ENCODE measurements at places on chromosomes 3 and 15.
A peak's percentile ranks its signal among the peaks of the same experiment; 100 is the strongest.

GRCh38 chr3:136631424-136631823 is 120.8 kb downstream of the STAG1 start:
- no peak for DNase-seq

DNA sequence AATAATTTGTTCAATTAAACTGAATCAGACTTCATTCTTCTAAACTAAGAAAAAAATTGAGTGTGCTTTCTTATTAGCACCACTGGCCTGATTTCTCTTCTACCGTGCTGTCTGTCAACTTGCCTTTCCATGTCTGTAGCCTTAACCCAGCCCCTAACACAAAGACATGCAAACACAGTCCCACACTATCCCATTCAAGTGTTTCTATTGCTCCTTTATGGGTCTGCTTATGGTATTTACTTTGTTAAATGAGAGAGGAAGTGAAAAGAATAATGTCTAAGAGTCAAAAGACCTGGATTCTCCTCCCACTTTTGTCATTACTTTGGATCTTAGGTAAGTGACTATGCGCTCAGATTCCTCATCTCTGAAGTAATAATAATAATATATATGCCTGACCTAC is 55.3 kb downstream of the GTF2E1 start:
- no peak for DNase-seq

DNA sequence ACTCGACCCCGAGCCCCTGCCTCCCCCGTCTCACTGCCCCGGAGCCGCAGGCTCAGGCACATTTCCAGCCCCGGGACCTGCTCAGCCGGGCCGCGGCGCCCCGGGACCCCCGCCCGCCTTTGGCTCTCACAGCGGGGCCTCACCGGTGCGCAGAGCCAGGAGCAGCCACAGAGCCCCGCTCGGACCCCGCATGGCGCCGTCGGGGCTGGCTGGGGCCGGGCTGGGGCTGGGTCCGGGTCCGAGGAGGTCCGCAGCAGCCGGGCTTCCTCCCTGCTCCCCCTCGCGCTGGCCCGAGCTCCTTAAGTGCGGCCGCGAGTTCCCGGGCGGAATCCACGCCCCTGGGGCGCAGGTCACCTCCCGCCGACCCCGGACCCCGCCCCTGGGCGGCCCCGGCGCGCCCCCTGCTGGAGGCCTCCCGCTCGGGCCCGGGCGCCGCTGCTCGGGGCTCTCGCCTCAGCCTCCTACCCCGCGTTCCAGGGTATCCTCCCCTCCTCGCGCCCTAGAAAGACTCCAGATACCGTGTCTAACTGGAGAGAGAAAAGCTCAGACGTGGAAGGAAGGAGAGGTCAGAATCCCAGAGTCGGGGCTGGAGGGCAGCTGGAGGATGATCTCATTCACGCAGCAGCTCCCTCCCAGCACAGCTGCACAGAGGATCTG is at the start of gene MELTF:
MELTF (minus strand) TSS at position 307 of the 657 bp plus-strand sequence; CDS start at position 192, 115 bp downstream.
- peak; percentile 71 for DNase-seq

DNA sequence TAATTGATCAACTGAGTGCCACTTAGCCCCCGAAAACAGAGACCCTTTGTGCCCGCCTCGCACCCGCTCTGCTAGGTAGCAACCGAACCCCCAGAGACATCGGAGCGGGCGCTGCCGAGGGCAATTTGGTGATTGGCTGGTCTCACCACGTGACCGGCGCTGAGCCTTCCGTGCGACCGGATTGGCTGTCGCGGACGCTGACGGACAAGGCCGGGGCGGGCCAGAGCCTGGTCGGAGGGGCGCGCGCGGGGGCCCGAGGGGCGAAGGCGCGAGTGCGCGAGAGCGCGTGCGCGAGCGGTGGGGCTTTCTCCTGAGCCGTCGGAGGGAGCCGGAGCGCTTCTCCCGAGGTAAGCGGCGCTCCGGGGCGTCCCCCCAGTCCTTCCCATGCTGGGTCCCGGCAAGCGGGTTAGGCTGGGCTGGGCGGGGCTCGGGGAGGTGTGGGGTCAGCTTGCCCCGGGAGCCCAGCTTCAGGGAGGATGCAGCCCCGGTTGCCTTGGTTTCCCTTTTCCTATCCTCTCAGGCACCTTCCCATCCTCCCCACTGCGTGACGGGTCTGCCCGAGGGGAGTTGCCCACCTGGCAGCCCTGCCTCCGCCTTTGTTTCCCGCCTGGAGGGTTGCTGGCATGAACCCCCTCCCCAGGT is at the start of gene TMEM108:
TMEM108 (plus strand) TSS at position 303 of the 642 bp plus-strand sequence.
- DNase-seq, result peak; percentile 15

DNA sequence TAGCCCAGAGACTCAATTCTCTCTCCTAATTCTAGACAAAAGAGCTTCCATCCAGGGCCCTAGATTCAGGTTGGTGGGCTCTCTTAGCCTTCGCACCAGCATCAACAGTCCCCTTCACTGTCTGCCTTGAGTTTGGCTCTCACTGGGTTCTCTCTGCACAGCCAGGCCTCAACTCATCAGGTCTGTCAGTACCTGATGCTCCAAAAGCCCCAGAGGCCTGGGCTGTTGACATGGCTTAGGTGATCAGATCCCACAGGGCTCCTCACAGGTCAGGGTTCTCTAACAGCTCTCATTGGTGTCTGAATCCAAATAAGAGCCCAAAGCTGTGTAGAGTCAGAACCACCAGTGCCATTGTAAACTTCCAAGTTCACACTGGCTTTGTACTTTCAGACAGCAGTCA is 206.6 kb upstream of the PPP2R3A start:
- DNase-seq, result no peak

GRCh38 chr3:188326111-188326510 is 172.2 kb downstream of the LPP start:
- no peak for DNase-seq

DNA sequence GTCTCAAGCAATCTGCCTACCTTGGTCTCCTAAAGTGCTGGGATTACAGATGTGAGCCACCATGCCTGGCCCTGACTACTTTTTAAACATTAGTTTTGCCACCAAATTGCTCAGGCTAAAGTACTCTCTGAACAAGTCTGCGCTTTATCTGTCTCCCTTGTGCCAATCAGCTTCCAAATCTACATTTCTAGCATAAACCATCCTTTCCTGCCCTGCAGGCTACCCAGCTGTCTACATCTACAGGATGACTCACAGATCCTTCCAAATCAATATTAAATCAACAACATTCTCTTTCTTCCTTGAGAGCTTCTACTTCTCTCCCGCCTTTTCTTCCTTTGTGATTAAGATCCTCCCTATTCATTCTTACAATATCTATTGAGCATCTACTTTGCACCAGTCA is 16.0 kb upstream of the ATOSA start:
- DNase-seq, result no peak

- DNase-seq, result no peak
These were observed 361.2 kb downstream of the DIPK2A start for GRCh38 chr3:144332868-144333267.

- DNase-seq, result no peak
These were observed 21.4 kb downstream of the RAD54L2 start for GRCh38 chr3:51559961-51560360.

- no peak for DNase-seq
These were observed 40.5 kb upstream of the CMSS1 start for GRCh38 chr3:99777210-99777549.

- no peak for DNase-seq
These were observed 1.2 kb downstream of the PSTPIP1 start for GRCh38 chr15:76996076-76996525.

DNA sequence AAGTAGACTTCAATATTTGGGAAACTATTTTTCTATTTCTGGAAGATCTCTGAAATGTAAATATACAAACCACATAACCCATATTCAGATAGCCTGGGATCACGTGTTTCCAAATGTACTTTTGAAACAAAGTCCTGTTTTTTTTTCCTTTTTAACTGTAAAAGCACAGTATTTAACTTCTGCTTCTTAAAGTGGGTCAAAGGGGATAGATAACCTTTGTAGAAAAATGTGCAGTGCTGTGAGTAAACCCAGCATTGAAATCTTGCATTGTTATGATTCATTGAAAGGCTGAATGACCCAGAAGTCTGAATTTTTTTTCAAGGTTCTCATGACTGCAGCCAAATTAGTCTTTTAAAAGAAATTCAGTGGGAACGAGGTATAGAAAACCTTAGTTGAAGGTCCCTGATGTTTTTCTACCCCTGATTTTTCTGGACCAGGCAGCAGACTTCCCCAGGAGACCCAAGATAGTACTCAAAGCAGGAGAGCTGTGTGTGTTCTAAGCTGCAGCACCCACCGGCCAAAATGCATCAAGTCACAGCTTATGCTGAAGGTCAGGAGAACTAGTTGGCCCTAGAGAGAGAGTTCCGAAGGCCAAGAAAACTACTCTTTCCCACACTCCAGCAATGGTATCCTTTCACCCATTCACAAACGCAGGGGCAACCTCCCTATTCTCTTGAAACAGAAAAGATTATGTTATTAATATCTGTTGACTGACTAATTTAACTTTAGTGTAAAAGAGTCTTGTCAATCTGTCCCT is 43.6 kb upstream of the APH1B start:
- no peak for DNase-seq

- DNase-seq, result no peak
These were observed 151.0 kb downstream of the CHL1 start for GRCh38 chr3:347581-347980.

DNA sequence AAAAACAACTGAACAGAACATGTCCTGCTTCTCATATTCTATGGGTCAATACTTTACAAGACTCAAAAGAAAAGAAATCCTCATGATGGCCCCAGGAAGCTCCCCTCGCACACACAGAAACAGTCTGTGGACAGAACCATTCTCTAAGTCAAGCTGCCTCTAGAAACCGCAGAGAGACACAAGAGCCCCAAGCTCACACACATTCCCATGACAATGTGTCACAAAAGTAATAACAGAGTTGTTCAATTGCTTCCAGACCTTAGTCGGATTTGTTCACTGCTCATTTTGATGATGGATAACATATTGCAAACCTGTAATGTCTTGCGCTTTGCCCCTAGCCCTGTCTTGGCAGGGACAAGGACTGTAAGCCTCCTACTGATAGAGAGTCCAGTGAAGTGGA is 60.9 kb downstream of the UMPS start:
- no peak for DNase-seq

GRCh38 chr15:57655809-57656208 is 50.7 kb upstream of the POLR2M start:
- no peak for DNase-seq

DNA sequence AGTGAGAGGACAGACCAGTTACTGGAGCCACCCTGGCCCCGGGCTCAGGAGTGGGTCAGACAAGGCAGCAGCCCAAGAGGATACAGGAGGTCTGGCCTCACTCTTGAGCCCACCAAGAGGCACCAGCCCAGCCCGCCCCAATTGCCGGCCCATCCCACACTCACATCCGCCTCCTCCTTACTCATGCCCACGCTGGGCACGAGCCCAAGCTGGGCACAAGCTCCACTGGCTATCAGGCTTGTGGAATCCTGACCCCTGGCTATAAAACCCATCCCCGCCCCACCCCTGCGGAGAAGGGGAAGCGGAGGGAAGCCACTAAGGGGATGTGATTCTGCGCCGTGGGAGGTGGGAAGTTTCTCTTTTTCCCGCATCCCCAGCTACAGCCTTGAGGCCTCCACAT is 25.9 kb downstream of the ADCY5 start:
- DNase-seq, result no peak

DNA sequence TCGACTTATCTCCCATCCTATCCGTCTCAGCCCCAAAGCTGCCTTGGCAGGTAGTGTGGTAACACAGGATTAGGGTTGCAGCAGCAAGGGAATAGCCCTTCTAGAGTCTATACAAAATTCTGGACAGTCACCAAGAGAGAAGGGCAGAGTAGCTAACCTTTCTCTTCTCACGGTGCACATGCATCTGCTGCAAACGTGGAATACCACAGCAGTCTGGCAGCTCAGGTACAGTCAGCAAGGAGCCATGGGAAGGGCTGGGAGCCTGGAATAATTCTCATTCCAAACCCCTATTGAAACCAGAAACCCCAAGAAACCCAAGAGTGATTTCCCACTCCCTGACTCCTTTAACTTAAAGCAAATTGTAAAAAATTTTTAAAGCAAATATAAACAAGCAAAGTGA is 92.3 kb upstream of the THRB start:
- no peak for DNase-seq

- no peak for DNase-seq
These were observed 8.8 kb downstream of the TBC1D23 start for GRCh38 chr3:100269410-100270214.

- no peak for DNase-seq
These were observed 689.9 kb downstream of the TUSC7 start for GRCh38 chr3:117399311-117400078.

- DNase-seq, result no peak
These were observed 1.4 kb downstream of the DVL3 start for GRCh38 chr3:184156522-184156955.

GRCh38 chr3:123147754-123148535 is 53.8 kb upstream of the SEC22A start:
- DNase-seq, result no peak

DNA sequence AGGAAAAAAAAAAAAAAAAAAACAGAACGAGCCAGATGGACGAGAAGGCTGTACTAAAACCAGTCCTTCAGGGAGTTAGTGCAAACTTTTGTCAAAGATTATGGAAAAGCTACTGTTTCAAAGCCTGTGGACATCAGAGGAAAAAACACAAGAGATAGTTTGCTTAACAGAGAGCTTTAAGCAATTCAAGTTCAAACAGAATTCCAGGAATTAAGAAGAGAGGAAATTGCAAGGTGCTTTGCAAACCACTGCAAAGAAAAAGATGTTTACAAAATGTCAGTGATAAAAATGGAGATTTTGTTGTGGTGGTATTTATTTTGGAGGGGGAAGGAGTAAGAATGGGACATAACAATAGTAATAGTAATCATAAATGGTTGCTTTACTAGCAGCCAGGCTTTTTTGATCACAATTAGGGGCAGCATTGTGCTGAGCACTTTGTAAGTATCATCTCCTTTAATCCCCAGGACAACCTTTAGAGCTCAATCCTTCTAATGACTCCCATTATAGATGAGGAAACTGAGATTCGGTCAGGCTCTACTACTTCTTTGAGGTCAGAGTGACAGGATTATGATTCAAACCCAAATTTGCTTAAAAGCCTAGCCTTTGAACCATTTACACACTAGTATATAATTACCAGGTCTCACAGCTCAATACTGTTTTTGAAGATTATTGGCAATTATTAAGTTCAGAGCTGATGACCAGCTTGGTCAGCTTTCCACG is 22.4 kb upstream of the ARHGEF3 start:
- DNase-seq, result no peak

DNA sequence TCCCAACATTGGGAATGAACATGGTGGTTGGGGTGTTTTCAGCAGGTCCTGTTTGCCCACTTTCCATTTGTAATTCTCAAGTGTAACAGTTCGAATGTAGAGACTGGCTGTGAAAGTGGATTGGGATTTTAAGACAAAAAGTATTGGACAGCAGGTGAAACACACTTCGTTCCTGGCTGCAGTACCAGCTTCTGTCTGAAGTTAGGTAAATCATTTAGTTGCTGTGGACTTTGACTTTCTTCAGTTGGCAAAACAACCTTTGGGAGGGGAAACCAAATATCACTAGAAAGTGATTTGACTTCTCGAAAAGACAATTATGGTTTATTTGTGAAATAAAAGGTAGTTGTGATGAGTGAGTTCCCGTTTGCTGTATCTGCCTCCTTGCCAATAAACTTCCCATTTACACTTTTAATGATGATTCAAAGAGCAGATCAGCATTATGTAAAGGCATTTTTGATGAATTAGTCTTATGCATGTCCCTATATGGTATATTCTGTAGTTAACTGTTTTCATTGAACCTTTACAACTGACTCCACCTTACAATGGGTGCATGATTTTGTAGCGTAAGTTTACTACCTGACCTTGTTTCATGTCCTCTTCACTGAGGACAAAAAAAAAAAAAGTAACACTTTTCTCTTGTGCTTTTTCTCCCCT is 34.0 kb downstream of the FNDC3B start:
- no peak for DNase-seq
